ENCODE measurements at places on chromosomes 6 and 20. TPM values are rescaled to one million over a fixed set of nuclear protein-coding genes. Genes with fewer than 3 reads are reported as not detected.

The CST7 gene
- 136 TPM for total RNA-seq

The CLPSL1 gene
- total RNA-seq, result not detected

The HSD17B8 gene
- 35.8 TPM for total RNA-seq

The TRIM15 gene
- 0.95 TPM for total RNA-seq

DNA sequence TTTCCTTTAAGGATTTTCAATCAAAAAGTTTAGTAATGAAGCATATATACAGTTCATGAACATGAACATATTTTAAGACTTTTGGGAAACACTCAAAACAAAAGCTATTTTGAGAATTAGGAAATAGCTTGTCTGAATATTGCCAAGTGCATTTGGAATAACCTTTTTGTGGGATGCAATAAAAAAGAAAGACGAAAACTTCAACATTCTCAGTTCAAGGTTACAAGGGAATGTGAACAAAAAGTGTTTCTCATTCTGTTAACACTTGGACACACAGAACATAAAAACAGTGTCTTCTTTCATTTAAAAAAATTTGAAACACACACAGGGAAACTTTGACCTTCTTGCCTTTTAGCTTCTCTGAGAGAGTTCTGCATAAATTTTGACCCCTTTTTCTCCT, 72.7 kb upstream of the TCF21 start:
- no peak for DNase-seq

- no peak for DNase-seq
Measured at GRCh38 chr6:22219925-22220324, 76.9 kb downstream of the PRL start.

- DNase-seq, result no peak
Measured at GRCh38 chr6:169808608-169808967, 57.2 kb downstream of the ERMARD start.

- DNase-seq, result no peak
Measured at GRCh38 chr20:9021216-9021615, 47.7 kb upstream of the PLCB4 start.

All from activated T-cell treated with anti-CD3 and anti-CD28 coated beads, Interleukin-2, amount 50 U/mL, for 72 hours (primary cell).